ENCODE measurements at places on chromosomes 1 and 21. TPM values are rescaled to one million over a fixed set of nuclear protein-coding genes. Genes with fewer than 3 reads are reported as not detected.

The KCNH1 gene
- 3.1 TPM for total RNA-seq

The PDXK gene
- 22.1 TPM for total RNA-seq

DNA sequence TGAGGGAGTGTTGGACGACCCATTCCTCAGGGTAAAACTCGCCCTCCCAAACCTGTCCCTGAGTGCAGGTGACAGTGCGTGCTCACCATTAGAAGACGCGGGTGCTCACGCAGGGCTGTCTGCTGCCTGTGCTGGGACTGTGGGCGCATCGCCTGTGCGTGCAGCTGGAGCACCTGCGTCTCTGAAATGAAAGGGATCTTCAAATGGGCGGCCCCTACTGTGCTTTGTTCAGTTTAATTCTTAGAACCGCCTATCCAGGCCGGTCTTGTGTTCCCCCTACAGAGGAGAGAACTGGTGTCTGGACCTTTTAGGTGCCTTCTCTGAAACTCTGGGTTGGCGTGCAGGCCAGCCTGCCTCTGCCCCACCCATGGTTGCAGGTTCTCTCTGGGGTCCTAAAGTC is 125.8 kb downstream of the PCBP3 start:
- H3K27me3 ChIP-seq, result no peaks in the 10 kb centered on the region
- no peak for DNase-seq
- no peak overlapping the region for H3K27ac ChIP-seq
- no peaks in the 10 kb centered on the region for H3K36me3 ChIP-seq

- no peaks in the 10 kb centered on the region for H3K4me1 ChIP-seq
- no peaks in the 10 kb centered on the region for H3K27me3 ChIP-seq
- H3K4me3 ChIP-seq, result no peak overlapping the region
Measured at GRCh38 chr1:59379371-59379728, 82.5 kb downstream of the FGGY start.

The FAAH gene
- 11.5 TPM for total RNA-seq

DNA sequence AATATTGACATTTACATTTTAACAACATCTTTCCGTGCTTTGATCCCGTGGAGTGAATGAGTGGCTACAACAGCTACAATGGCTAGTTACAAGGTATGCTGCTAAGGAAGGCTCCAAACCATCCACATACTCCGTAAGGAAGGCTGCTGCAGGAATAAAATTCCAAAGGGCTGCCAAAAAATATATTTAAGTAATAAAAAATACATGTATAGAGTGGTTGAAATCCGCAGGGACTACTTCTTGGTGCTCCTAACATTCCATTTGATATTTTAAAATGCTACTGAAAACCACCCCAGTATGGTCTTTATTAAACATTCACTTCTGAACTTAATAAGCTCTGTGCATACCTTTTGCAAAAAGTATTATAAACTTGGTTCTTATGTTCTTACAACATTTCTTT is 25.3 kb downstream of the TNFSF4 start:
- H3K27me3 ChIP-seq, result no peaks in the 10 kb centered on the region
- no peak overlapping the region for H3K4me3 ChIP-seq
- no peaks in the 10 kb centered on the region for H3K4me1 ChIP-seq
- no peak overlapping the region for H3K27ac ChIP-seq
- no peaks in the 10 kb centered on the region for H3K36me3 ChIP-seq

GRCh38 chr1:209307846-209308245 is 275.7 kb upstream of the CAMK1G start:
- no peak overlapping the region for H3K27ac ChIP-seq
- H3K27me3 ChIP-seq, result no peaks in the 10 kb centered on the region
- H3K4me3 ChIP-seq, result no peak overlapping the region

GRCh38 chr1:16342331-16343062 is 9.8 kb downstream of the FBXO42 start:
- no peaks in the 10 kb centered on the region for H3K36me3 ChIP-seq
- H3K4me3 ChIP-seq, result no peak overlapping the region
- H3K27me3 ChIP-seq, result no peaks in the 10 kb centered on the region

DNA sequence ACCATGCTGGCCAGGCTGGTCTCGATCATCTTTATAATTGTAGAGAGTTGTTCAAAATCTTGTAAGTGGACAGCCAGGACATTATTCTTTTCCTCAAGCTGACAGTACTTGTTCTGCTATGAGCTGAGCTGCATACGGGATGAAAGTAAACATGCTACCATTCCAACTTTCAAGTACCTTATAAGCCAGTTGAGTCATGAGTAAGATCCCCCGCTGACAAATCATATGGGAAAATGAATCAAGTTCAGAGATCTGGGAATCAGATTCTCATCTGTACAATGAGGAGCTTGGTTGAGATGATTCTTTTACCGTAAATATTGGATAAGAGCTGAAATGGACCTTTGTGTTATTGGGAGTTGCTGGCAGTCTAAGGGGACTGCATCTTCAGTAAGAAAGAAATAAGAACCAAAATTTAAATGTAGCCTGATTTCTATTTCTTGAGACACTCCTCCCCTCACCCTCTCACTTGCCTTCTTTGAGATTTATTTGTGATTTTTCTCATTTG is 62.7 kb downstream of the CENPF start:
- H3K27ac ChIP-seq, result no peak overlapping the region
- H3K36me3 ChIP-seq, result no peaks in the 10 kb centered on the region
- no peaks in the 10 kb centered on the region for H3K4me1 ChIP-seq
- no peaks in the 10 kb centered on the region for H3K27me3 ChIP-seq
- no peak overlapping the region for H3K4me3 ChIP-seq
- DNase-seq, result no peak

The IL23R gene
- not detected for total RNA-seq

- H3K27ac ChIP-seq, result no peak overlapping the region
- H3K27me3 ChIP-seq, result no peaks in the 10 kb centered on the region
- no peaks in the 10 kb centered on the region for H3K4me1 ChIP-seq
- DNase-seq, result no peak
- H3K36me3 ChIP-seq, result no peaks in the 10 kb centered on the region
Measured at GRCh38 chr1:116176306-116176789, 65.1 kb downstream of the MAB21L3 start.

- H3K4me3 ChIP-seq, result no peak overlapping the region
- no peak overlapping the region for H3K27ac ChIP-seq
- H3K4me1 ChIP-seq, result no peaks in the 10 kb centered on the region
Measured at GRCh38 chr1:9782116-9782751, 41.5 kb downstream of the CLSTN1 start.

DNA sequence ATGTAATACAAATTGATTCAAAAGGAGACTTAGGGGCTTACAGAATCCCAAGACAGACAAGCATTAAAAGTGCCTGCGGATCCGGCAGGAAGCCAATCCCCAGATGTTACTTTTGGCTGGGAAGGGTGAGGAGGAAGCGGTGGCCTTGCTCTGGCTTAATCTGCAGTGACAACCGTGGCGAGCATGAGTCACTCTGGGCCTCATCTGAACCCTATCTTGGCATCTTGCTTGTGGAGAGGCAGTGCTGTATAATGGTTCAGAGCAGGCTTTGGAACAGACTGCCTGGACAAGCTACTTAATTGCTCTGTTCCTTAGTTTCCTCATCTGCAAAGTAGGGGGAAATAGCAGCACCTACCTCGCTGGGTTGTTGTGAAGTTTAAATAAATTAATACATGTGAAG is 74.1 kb downstream of the XCL2 start:
- H3K27me3 ChIP-seq, result no peaks in the 10 kb centered on the region
- H3K36me3 ChIP-seq, result no peaks in the 10 kb centered on the region
- peak; percentile 89 for DNase-seq
- H3K27ac ChIP-seq, result peak overlapping the region; percentile 29
- H3K4me3 ChIP-seq, result no peak overlapping the region

- H3K27ac ChIP-seq, result peak within 1 kb of the TSS; percentile 99
- H3K4me3 ChIP-seq, result peak within 1 kb of the TSS; percentile 100
- H3K27me3 ChIP-seq, result no peaks in the 10 kb centered on the region
- peaks cover 47% of the 10 kb centered on the region for H3K4me1 ChIP-seq
Measured at GRCh38 chr1:112706505-112707220, at the start of gene RHOC. TSS of gene RHOC (minus strand) at chr1:112707127. CDS start at chr1:112703799, 3,328 bp downstream.
